ENCODE measurements at places on chromosomes 6 and 20.

DNA sequence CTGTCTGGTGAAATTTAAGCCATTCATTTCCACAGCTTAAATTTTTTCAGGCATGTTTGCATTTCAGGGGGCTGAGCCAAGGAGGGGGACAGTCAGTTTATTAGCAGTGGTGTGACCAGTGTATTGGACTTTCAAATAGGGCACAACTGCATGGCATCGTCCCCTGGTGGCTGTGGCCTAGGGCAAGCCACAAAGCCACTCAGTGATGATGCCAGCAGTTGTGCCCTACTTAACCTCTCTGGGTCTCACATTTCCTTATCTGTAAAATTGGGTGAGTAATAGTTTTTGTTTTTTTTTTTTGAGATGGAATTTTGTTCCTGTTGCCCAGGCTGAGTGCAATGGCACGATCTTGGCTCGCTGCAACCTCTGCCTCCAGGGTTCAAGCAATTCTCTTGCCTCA is 48.0 kb downstream of the CDC5L start:
- no peak for DNase-seq

DNA sequence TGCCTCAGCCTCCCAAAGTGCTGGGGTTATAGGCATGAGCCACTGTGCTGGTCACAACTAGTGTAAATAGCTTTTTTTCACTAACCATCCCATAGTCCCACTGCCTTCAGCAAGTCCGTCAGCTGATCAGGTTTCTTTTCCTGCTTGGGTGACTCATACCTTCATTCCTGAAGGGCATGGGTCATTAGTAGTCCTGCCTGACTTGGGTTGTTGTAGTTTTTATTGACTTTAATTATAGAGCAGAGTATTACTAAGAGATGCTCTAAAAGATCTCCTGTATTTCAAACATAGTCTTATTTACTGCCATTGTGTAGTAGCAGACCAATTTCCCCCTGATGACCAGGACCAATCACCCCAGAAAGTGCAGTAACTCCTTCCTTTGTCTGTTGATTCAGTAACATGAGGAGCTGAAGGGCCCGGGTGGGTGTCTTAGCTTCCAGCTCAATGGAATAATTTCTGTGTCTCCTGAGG is 25.8 kb downstream of the HLA-C start:
- no peak for DNase-seq

DNA sequence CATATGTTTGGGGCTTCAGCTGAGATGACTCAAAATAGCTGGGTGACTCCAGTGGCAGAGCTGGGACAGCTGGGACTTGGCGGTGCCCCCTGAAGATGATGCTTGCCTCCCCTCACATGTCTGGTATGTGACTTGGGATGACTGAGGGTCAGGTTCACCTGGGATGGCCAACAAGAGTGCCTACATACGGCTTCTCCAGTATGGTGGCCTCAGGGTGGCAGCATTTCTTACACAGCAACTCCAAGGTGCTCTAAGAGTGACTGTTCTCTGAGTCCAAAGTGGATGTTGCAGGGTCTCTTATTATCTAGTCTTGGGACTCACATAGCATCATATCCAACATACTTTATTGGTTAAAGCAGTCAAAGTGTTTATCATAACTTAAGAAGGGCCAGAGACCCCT is 87.8 kb upstream of the CENPW start:
- no peak for DNase-seq

DNA sequence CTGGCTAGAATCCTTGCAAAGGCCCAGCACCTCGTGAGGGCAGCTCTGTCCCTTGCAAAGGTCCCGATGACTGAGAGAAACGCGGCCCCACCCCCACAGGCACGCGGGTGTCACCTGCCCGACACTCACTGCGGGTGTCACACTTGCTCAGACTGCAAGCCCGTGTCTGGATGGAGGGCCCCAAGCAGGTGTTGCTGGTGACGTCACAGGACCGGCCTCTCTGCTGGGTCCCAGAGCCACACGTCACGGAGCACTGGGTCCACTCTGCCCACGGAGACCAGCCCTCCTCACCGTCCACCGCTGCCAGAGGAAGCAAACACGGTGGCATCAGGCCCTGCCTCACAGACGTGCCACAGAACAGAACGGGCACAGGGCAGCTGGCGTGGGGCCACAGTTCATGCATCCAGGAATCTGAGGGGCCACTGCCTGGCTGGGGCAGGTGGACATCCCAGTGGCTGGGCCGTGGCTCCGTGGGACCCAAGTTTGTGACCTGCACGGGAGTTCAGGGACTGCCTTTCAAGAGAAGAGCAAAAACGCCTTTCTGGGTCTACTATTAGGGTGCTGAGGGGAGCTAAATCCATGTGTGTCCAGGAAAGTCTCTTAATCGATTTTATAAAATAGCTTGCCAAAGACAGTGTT is 16.0 kb downstream of the THBS2 start:
- no peak for DNase-seq

DNA sequence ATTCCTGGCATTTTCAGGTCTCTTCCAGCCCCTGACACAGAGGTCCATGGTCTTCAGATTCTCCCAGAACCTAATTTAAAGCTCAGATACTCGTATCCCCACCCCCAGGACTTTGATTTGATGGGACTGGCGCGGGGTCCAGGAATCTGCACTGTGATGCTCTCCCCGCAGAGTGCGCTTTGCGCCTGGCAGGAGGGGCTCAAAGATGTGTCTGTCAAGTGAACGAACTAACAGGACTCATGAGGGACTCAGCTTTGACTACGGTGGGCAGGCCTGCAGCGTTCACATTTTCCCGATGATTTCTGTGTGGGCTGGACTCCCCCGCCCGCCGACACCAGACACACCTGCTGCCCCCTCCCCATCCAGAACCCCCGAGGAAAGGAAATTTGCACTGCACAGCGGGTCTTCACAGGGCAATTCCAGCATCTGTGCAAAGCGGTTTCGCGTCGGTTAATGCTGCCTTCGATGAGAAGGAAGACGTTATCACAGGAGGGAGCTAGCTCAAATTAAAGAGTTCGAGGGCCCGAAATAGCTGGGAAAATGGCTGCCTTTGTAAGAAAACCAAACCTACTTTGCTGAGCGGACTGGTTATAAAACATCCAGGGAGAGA is 90.2 kb downstream of the ZDHHC14 start:
- no peak for DNase-seq

DNA sequence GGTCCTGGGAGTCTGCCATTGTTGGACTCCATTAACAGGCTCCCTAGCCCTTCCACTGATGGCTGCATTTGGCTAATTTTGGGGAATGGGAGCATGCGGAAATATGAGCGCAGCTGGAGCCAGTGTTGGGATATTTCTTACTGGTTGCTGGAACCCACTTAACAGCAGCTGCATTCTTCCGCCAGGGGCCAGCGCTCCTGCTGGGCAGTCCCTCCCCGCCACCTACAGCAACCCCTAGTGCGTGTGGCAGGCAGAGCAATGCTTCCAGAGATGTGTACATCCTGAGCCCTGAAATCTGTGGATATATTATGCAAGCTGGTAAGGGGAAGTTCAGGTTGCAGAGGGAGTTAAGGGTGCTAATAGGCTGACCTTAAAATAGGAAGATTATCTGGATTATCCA is 16.4 kb downstream of the CST8 start:
- DNase-seq = no peak

- DNase-seq = no peak
Measured at GRCh38 chr6:88177961-88178464, 11.9 kb upstream of the CNR1 start.

- DNase-seq = no peak
Measured at GRCh38 chr6:3693831-3694230, 57.7 kb downstream of the PXDC1 start.

GRCh38 chr20:22006306-22006705 is 300.8 kb downstream of the PAX1 start:
- DNase-seq = no peak

DNA sequence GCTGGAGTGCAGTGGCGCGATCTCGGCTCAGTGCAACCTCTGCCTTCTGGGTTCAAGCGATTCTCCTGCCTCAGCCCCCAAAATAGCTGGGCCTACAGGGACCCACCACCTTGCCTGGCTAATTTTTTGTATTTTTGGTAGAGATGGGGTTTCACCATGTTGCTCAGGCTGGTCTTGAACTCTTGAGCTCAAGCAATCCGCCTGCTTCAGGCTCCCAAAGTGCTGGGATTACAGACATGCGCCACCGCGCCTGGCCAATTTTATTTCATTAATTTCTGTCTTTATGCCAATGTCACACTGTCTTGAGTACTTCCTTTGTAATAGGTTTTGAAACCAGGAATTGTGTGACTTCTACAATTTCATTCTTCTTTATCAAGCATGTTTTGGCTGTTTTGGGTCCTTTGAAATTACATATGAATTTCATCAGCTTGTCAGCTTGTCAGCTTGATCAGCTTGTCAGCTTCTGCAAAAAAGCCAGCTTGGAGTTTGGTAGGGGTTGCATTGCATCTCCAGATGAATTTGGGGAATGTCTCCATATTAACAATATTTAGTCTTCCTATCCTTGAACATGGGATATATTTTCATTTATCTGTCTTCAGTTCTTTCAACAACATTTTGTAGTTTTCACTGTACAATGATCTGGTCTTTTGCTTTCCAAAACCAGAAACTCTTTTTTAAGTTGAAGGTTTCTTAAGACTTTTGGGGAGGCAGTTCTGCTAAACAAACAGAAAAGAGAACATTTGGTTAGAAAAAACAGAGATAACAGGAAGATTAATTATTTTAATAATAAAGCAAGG is 20.8 kb downstream of the ZFAND3 start:
- DNase-seq = no peak

- DNase-seq = no peak
Measured at GRCh38 chr6:116797585-116797984, 31.3 kb downstream of the GPRC6A start.

DNA sequence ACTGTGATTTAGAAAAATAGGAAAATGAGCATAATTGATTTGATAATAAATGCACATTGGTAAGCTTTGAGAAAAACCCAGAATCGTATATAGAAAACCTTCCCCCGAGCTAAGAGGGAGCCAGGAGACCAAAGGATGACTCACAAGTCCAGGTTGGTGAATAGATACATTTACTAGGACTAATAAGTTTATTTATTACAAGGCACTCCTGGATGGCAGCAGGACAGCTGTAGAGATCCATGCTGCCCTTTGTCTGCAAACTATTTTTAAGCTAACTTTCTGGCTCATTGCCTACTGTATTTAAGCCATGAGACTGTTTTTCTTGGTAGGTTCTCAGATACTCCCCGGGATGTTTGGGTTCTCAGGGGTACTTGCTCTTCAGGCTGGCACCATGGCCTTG is 13.4 kb downstream of the CASP8AP2 start:
- no peak for DNase-seq

- no peak for DNase-seq
Measured at GRCh38 chr6:43706788-43707187, 19.2 kb upstream of the MRPS18A start.

- DNase-seq = no peak
Measured at GRCh38 chr20:59770270-59770669, 163.2 kb downstream of the SYCP2 start.

- no peak for DNase-seq
Measured at GRCh38 chr20:56964901-56965300, 301.5 kb downstream of the BMP7 start.

- DNase-seq = no peak
Measured at GRCh38 chr6:146912730-146913685, 291.2 kb upstream of the STXBP5 start.

GRCh38 chr20:23776067-23776771 is 25.5 kb upstream of the CST1 start:
- no peak for DNase-seq

DNA sequence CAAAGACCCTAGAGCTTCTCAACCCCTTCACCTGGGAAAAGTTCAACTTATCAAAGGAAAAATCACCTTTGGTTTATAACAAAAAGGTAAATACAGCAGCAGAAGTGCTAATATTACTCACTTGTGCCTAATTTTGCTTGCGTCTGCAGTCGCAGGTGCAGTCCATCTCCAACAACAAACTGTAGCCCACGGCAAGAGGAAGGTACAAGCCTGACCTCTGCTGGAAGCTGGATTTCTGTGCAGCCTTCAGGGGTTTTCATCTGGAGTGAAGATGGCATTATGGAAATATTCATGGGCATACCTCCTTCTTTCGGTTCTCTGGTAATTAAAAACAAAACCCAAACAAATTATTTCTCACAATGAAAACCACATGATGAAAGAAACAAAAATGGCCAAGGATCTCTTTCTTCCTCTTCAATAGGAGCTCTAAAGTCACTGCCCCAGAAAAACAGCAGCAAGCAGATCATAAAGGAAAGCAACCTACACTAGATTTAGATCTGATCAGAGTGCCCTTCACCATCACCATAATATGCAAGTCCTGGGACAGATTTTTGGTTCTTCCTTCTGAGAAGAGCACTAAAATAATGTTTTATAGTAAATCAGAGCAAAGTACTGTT is 7.8 kb downstream of the UBE3D start:
- no peak for DNase-seq

DNA sequence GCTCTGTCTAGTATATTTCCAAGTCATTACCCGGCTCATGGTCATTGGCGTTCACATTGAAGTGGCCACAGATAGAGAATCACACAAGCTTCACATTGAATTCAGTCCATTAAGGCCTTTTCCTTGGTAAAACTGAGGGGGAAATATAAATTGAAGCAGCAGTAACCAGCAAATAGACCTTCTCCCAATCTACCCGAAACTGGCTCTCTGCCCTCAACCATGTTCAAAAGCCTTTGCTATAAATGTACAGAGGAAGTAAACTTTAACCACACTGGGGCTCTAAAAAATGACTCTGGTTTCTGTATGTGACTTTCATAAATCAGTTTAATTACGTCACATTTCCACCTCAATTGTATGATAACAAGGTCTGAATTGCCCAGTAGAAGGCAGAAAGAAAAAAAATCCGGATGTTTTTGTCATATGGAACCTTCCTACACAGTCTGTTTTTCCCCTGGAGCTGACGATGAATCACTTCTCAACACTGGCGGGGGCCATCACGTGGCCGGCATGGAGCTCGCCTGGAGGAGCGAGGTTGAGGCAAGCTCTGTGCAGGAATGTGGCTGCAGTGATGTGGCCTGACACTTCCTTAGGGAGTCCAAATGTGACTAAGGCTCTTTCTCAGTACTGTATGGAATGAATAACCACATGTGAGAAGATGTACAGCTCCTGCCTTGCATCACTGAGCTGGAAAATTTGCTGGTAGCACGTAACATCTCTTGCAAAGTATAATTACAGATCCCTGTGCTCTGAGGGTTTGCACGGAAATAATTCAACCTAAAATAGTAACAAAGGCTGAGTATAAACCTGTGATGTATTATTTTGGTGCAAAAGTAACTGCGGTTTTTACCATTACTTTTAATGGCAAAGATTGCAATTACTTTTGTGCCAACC is 58.6 kb upstream of the SNX9 start:
- DNase-seq = no peak

- DNase-seq = no peak
Measured at GRCh38 chr6:105485456-105485855, 82.6 kb upstream of the PREP start.

Measured in NCI-H1048 (cell line).